ENCODE measurements at places on chromosomes 1 and 21.

DNA sequence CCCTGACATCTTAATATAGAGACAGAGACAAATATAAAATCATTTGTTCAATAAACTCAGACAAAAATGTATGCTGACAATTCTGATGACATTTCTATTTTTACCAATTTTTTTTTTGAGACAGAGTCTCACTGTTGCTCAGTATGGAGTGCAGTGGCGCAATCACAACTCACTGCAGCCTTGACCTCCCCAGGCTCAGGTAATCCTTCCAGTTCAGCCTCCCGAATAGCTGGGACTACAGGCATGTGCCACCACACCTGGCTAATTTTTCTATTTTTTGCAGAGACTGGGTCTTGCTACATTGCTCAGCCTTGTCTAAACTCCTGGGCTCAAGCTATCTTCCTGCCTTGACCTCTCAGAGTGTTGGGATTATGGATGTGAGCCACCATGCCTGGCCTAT lies 13.6 kb upstream of the SIKE1 start:
- DNase-seq: no peak

- DNase-seq: peak; percentile 30
Measured at GRCh38 chr1:46724991-46725735, 6.2 kb upstream of the EFCAB14 start.

- DNase-seq: peak; percentile 9
Measured at GRCh38 chr21:36297938-36298572, 21.9 kb upstream of the MORC3 start.

GRCh38 chr1:39187275-39188046 lies 17.0 kb upstream of the MACF1 start:
- no peak for DNase-seq

GRCh38 chr21:29365661-29366265 lies 67.0 kb downstream of the BACH1 start:
- DNase-seq: no peak

- DNase-seq: peak; percentile 45
Measured at GRCh38 chr1:228101994-228102790, 933 bp downstream of the C1orf35 start.

- DNase-seq: peak; percentile 23
Measured at GRCh38 chr1:95043141-95043980, 29.4 kb downstream of the ALG14 start.

DNA sequence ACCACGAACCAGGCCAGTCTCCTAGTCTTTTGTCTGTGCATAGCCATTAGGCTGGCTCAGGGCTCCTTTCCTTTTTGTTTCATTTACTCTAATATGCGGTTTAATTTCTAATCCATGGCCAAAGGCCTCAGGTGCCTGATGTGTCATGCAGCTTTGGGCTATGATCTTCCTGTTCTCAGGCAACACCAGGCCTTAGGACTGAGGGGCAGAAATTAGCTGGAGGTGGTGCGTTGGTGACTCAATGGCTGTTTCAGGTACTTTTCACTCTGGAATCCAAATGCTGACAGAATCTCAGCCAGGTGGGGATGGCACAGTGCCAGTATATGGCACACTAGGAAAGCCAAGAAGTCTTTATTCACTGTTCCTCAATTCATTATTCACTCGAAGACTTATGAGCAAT lies 105.3 kb downstream of the CACNA1E start:
- DNase-seq: no peak

GRCh38 chr1:244183037-244183436 lies 132.0 kb downstream of the ZBTB18 start:
- no peak for DNase-seq

- no peak for DNase-seq
Measured at GRCh38 chr1:167805041-167805556, 83.3 kb downstream of the MPZL1 start.

DNA sequence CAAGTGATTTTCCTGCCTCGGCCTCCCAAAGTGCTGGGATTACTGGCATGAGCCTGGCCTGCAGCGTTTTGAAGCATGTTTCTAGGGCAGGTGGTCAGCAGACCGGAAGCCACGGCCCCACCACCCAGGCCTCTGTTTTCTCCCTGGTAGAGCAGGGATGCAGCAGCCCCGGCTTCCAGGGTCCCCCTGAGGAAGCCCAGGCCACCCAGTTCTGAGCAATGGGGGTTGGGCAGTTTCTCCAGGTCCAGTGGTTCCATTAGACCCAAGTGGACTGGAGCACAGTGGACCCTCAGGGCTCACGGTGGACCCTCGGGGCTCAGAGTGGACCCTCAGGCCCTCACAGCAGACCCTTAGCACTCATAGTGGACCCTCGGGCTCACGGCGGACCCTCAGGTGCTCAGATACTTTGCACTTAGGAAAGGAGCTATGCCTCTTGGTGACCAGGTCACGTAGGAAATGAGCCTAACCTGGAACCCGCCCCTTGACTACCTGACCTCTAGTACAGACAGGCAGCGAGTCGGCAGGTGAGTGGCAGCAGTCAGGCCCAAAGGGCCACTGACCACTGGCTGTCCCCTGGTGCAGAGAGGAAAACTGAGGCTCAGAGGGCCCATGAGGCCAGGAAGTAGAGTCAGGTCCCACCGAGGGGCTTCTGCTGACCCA lies 4.6 kb upstream of the FNDC10 start:
- no peak for DNase-seq

- DNase-seq: no peak
Measured at GRCh38 chr1:9441451-9442133, 97.7 kb upstream of the SLC25A33 start.

DNA sequence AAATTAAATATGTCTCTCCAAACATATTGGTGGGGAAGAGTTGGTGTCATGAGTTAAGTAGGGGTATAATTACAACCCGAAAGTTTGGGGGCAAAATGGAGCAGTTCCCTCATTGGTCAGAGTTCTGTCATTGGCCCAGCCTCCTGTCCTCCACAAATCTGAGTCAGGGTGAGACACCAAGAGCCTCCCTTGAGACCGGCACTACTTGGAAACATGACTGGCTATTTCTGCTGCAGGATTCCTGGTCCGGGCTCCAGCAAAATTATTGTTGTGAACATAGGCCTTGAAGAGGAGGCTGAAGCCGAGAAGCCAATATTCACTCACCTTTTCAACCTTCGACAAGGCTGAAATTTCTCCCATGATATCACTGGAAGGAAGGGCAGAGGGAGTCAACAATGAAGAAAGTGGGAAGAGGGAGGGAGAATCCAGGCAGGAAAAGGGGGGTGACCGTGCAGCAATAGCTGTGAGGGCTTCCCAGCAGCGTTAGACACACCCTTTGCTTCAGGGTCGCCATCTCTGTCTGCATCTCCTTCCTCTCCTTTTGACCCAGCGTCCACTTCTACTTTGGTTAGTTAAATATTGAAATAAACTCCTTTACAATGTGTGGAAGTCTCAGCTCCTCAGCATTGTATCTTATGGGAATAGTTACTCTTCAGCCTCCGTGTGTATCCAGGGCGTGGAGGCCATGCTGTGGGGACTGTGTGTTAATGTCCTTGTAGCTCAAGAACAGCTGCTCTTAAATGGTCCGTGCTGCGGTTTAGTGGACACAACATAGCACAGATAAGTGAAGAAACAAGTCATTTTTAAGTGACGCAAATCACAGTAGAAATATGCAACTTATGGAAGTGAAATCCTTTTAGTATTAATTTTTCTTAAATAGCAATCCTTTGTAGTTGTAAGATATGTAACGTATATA lies 307.4 kb downstream of the DISC1 start:
- DNase-seq: no peak

DNA sequence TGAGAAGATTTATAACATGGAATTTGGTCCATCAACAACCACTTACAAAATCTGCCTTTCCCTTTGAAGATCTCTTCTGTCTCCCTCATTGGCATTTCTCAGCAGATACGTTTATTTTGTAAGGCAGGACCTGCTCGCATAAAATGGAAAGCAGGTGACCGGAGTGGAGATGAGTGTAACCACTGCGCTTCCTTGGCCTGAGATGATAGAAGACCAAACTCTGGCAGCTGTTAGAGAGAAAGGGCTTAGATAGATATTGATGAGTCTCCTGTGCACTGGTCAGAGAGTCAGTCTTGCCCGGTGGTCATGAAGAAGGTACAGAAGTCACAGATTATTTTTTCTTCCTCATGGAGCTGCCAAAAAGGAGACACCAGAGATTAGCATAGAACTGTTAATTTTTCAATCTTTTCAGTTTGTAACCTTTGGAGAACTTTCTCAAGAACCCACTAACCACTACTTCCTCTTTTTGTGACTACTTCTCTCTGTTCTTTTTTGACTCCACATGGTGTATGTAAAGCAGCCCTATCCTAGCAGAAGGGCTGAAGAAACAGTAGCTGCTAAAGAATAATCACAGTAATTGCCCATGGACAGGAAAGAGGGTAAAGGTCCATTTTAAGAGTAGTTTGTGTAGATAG lies 47.6 kb downstream of the FCRL3 start:
- no peak for DNase-seq

GRCh38 chr1:206658981-206659273 lies 23.6 kb downstream of the DYRK3 start:
- DNase-seq: no peak

- no peak for DNase-seq
Measured at GRCh38 chr1:26094677-26095383, 16.8 kb upstream of the PDIK1L start.

DNA sequence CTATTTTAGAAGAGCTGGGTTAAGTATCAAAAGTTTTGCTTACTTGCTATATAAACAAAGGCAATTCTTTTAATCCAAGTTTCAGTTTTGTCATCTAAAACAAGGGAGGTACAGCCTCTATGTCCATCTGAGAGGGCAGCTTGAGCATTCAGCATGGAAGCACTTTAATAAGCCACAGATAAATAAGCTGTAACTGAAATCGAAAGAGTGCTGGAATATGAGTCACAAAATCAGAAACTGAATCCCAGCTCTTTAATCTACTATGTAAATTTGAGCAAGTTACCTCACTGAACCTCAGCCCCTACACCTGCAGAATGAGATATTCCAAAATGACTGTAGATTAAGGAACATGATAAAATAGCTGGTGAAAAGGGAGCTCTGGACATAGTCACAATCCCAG lies 80.0 kb upstream of the HP1BP3 start:
- DNase-seq: no peak

GRCh38 chr21:25561668-25562641 lies 45.3 kb downstream of the MRPL39 start:
- peak; percentile 32 for DNase-seq

DNA sequence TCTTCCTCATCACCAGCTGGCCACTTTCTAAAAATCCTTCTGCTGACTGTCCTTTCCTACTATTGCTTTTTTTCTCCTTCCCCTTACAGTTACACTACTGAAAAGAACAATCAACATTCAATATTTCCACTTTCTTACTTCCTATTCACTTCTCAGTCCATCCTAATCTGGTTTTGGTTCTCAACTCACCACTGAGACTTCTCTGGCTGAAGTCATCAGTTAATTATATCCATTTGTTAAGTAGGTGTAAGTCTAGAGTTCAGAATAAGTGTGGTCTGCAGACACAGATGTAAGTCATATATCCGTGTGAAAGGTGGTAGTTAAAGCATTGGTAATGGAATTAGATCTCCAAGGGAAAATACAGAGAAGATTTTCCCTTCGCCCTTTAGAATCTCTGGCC lies 21.4 kb downstream of the PEA15 start:
- no peak for DNase-seq

- DNase-seq: no peak
Measured at GRCh38 chr1:166272155-166272554, 105.4 kb upstream of the FAM78B start.

GRCh38 chr21:45169001-45169400 lies 94.6 kb downstream of the ADARB1 start:
- no peak for DNase-seq

DNA sequence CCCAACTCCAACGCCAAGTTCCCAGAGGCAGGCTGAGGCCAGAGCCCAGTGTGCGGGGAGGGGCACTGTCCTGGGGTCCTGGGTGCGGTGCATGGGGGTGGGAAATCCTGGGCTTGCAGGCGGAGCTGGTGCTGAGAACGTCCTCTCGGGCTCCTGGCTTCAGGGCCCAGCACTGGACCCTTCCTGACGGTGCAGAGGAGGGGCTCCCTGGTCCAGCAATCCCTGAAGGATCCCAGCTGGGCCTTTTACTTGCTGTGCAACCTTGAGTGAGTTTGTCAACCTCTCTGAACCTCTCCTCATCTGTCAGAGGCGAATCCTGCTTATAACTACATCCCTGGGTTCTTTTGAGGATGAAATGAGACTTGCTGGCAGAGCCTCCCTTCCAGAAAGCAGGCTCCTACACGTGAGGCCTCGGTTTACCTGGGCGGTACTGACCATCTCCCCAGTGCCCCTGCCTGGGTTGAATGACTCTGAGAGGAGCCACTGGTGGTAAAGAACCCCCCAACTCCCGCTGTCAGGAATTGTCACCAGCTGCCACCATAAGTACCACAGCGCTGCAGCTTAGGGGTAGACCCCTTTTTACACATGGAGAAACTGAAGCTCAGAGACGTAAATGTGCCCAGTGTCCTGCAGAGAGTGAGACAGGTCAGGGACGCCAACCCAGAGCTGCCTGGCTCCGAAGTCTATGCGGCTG lies 77.3 kb downstream of the DHRS3 start:
- no peak for DNase-seq

DNA sequence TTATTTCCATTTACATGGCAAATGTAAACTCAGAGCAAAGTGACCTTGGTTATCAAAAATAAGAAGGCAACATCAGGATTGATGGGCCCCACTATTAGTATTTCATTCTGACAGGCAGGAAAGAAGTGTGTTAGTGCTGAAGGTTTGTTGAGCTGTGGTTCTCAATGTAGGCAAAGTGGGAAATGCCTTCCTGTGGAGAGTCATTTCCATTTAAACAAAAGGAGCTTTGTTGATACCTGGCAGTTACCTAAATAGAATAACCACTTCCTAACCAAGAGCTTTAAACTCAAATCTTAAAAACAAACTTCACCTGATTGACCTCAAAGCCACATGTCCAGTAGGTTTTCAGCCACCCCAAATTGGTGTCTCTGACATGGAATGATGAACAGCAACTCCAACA lies 579.9 kb upstream of the BEND5 start:
- no peak for DNase-seq

- DNase-seq: no peak
Measured at GRCh38 chr21:32826329-32827167, 55.0 kb upstream of the PAXBP1 start.

- DNase-seq: no peak
Measured at GRCh38 chr21:36815284-36815683, 116.4 kb downstream of the SIM2 start.

GRCh38 chr1:46725736-46726108 lies 6.8 kb upstream of the EFCAB14 start:
- no peak for DNase-seq

DNA sequence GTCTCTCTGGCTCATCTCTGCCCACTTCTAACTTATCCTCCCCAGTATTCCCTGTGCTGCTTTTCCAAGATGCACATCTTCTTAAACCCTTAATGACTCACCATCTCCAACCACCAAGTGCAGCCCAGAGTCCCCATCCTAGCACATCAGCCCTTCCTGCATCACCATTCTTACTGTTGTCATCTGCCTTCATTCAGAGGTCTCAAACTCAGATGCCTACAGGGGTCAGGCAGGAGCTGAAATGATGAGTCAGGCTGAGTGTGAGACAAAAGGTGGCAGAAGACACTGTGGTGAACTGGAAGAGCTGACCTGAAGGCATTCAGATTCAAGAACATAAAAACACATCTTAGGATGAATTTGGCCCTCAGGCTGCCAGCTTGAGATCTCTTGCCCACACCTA lies 34.6 kb downstream of the OLFML2B start:
- DNase-seq: no peak
